ENCODE measurements at places on chromosomes 4 and X.

DNA sequence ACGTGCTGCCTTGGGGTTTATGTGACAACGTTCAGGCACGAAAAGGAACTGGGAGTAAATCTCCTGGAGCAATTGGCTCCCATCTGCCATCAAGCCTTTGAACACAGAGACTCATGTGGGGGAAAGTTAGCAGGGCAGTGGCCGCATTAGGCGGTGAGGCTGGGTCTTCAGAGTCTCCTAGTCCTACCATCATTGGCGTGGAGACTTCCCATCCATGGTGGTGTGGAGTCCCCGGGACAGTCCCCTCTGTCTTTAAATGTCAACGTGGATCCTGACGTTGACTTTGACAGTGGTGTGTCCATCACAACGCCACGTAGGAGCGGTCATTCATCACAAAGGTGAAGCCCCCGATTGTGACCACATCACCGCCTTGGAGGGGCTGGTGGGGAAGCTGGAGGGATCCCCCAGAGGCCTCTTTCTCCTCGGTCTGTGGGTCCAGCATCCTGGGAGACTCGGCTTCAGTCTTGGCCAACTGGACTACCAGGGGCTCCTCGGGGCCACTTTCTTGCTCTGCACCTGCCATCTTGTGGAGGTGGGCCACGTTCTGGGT is 21.8 kb downstream of the CRLF2 start:
- DNase-seq, result peak; percentile 32

DNA sequence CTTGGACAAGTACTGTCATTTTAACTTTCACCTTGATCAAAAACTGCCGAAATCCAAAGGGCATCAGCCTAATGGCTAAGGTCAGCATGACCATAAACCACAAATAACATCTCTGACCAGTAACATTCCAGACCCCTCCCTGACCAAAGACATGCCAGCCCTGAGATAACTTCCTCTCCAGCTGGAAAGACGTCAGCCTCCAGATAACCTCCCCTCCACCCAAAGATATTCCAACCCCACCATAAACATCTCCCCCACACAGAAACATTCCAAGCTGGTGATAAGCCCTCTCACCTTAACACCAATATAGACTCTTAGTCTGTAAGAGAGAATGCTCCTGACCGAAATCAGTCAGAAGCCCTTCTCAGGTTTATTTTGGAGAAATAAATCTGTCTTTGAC is 7.4 kb downstream of the PPP1R2C start:
- DNase-seq, result no peak

DNA sequence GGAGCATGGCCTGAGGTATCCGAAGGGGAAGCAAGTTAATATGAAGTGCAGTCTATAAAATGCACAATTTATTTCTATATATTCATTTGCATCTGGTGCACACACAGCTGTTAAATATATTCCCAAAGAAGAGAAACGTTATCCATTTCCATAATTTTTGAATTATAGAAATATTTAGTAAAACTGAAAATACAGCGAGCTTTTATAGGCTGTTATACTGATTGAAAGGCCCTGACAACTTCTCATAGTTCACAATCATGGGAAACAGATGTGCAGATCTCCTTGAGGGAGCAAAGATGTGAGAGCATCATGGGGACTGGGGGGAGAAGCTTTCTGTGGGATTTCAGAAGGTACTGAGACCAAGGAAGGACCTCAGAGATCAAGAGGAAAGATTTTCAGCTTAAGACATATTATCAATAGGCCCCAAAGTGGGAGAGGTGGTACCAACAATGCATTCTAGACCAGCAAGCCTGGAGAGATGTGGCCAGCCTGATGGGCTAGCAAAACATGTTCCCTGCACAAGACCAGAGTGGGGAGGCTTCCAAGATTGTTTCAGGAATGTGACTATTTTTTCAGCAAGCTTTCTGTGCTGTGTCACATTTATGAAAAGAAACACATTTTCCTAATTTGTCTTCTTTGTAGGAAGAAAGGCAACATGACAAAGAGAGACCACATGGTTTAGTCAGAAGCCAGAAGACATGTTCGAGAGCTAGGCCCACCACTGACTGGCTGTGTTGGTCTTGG is 256.0 kb upstream of the SFRP2 start:
- DNase-seq, result no peak

GRCh38 chr4:94576210-94576609 is 124.5 kb downstream of the PDLIM5 start:
- no peak for DNase-seq

GRCh38 chr4:3250956-3251690 is 2.2 kb downstream of the MSANTD1 start:
- DNase-seq, result no peak

- no peak for DNase-seq
Measured at GRCh38 chr4:77347351-77347966, 190.5 kb downstream of the CCNG2 start.

- no peak for DNase-seq
Measured at GRCh38 chrX:118418811-118419251, 72.9 kb downstream of the WDR44 start.

DNA sequence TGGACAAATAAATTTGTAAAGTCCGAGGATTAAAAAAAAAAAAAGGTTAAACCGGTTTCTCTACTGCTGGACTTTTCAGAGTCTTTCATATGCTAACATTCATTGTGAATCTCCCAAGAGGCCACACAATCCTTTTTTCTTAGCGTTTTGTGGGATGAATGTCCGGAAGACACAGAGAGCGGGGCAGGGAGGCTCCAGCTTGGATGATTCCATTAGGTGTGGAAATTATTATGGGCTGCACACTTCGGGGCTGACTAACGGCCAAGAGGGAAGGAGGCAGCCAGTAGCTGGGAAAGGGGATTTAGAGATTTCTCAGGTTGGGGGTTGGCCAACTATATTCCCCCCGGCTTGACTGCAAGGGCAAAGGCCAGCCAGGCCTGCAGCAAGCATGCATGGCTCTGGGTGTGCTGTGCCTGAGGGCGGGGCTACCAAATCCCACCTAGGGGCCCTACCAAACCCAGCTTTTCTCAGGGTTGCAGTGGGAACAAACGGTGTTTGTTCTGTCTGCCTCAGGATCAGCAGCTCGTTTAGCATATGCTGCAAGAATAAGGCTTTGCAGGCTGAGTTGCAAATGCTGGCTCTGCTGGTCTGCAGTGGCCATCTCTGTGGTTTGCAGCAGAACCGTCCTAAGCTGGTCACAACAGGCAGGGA is 28.6 kb downstream of the NYX start:
- DNase-seq, result no peak

DNA sequence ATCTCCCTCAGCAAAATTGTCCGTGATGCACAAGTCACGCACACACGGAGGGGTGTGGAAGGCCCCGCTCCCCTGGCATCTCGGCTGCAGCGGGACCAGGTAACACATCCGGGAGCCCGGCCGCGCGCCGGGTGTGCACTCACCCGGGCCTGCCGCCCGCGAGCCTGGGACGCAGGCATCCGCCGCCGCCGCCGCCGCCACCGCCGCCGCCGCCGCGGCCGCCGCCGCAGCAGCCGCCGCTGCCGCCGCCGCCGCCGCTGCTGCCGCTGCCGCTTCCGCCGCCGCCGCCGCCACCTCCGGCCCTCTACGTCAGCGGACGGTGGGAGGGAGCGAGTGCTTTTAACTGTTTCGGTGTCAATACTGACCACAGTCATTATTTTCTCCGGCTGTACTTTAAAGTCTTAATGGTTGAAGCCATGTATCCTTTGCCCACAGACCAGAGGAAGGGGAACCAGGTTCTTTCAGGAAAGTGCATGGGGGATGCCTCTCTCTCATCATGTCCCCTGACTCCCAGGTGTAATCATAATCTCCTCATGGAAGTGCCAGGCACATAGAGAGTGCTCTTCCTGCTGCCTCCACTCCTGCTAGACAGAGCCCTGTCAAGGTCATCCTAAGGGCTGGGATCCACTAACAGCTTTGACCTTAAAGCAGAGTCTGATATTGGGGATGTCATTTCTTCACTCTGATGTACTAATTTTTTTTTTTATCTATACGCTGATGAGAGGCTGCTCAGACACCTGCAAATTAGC is 38.0 kb downstream of the MAGEE2 start:
- no peak for DNase-seq

- DNase-seq, result peak; percentile 84
Measured at GRCh38 chr4:20916106-20916505, 215.8 kb downstream of the PACRGL start.

DNA sequence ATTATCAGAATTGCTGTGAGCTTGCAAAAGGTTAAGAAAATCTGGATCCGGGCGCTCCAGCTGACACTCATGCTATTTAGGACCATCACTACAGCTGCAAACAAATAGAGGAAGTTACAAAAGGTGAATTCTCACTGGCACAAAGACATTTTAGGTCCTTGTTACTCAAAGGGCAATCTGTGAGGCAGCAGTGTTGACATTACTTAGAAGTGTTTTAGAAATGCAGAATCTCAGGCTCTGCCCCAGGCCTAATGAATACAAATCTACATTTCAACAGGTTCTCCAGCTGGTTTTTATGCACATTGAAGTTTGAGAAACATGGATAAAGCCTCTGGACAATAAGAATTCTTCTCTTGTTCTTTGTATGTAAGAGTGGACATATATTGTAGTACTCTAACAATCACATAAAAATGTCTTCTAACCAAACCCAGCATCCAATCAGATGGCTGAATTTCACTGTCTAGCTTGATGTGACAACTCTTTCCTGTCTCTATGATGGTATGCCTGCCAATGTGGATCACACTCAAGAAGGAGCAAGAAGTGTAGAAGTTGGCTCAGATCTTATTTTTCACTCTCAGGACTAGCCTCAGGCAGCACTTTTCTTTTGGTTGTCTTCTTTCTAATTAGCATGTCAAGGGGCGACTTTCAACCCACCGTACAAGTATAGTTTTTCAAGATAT is 18.8 kb downstream of the SLC7A11 start:
- no peak for DNase-seq

DNA sequence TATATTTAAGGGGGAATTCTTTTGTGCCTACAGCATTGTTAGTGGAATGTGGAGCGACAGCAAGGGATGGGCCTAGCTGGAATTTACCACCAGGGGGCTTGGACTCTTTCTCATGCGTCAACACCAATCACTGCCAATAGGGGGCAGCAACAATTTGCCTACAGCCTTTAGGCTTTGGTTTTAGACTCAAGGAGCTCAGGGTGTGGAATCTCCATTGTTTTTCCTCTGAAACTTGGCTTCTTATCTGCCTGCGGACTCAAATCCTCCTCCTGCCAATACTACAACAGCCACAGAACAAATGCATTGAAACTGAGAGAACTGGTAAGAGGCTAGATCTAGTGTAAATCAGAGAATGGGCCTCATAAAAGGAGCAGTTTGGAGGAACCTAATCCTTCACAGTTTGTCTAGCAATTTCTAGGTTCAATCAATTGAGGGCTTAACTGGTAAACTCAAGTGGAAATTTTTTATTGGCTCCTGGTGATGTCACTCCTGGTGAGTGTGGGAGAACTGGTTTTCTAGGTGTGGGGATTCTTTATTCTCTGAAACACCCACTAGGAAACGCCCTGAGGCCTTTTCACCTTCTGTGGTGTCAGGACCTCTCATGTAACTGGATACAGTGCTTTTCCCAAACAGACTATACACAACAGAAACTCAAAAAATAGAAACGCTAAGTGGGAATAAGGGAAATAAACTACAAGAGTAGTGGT is 27.9 kb upstream of the TMSB4X start:
- DNase-seq, result peak; percentile 80

DNA sequence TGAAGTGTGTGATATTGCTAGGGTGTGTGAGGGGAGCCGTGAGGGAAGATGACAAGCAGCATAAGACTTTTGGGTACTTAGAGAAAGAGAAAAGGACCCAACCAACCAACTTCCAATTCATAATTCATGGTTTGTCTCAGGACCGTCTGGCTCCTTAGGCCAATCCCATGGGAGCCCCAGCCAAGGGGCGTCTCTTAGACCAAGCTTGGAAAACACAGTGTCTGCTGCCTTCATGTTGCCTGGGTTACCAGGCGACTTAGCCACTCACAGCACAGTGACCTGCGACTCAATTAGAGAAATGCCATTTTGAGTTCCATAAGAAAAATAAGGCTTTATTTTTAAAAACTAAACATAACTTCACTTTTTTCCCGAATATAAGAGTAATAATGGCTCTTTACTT is 32.7 kb downstream of the BST1 start:
- DNase-seq, result no peak

- no peak for DNase-seq
Measured at GRCh38 chrX:19761554-19762295, 125.7 kb downstream of the SH3KBP1 start.

GRCh38 chr4:74263551-74263950 is 44.7 kb upstream of the EPGN start:
- no peak for DNase-seq

- DNase-seq, result no peak
Measured at GRCh38 chr4:74623041-74623440, 171.3 kb downstream of the BTC start.

- no peak for DNase-seq
Measured at GRCh38 chr4:1368421-1369090, 21.5 kb downstream of the UVSSA start.

- DNase-seq, result no peak
Measured at GRCh38 chr4:140642674-140643437, 74.1 kb upstream of the UCP1 start.

- no peak for DNase-seq
Measured at GRCh38 chr4:3784454-3785291, 18.5 kb downstream of the ADRA2C start.

DNA sequence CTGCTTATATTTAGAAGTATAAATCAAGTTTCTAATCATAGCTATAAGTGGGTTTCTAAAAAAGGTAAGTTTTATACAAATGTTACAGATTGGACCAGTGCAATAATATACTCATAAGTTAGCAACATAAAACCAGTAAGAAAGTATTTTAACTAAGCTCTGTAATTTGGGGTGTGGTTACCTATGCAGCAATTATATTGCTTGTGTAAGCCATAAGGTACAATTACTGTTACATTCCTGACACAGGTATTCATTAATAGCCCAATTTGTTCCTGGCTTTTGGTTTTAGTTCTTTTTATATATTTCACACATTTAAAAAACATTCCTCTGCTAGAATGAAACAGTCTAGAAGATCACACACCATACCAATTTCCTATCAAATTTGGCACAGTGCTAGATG is 115.1 kb downstream of the FRYL start:
- no peak for DNase-seq

DNA sequence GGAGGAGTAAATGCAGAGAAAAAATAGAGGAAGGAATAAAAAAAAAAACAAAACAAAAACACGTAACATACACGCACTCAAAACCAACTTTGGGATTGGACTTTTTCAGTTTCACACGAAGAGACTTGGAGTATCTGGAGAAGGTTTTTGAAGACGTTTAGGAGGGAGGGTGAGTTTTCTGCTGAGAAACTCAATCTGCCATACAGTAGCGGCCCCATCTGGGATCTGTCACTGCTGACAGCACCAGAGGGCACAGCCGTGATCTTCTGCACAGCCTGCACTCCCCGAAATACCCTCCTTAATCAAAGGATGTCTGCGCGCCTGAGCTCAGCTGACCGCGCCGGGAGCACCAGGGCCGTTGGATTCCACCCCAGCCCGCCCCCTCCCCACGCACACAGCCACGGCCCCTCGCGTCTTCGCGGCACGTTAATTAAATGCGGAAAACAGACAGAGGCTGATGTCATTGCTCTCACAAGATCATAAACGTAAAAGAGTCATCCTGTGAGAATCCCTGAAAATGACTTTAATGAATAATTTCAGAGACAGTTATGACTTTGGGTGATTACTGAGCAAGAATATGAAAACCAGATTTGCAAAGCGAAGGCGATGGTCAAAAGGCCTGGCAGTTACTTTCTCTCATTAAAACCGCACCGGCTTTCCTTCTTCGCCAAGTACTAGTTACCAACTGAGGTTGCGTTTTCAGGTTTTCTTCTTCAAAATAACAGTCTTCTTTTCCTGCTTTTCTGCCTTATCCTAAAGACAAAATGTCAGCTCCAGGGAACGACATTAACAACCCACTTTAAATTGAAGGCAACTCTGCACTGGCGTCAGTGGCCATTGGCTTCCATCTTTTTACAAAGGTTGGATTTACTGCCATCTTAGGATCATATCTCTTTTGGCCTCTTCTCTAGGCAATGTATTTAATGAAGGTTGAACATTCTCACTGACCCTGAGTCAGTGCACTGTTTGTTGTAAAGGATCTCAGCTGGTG is 10.6 kb downstream of the HAND2 start:
- DNase-seq, result no peak

Measured in activated CD8-positive, alpha-beta memory T cell treated with anti-CD3 and anti-CD28 coated beads, Interleukin-2, amount 10 ng/mL, durations not matched to agents 7 days and 5 days (primary cell).